ENCODE measurements at places on chromosomes 16 and 17. TPM values are rescaled to one million over a fixed set of nuclear protein-coding genes. Genes with fewer than 3 reads are reported as not detected.

GRCh38 chr16:12203780-12204351 lies 227.3 kb downstream of the SNX29 start:
- DNase-seq: no peak
- no peaks in the 10 kb centered on the region for H3K27me3 ChIP-seq
- no peaks in the 10 kb centered on the region for H3K36me3 ChIP-seq
- H3K4me1 ChIP-seq: no peaks in the 10 kb centered on the region

GRCh38 chr17:17106756-17107155 lies 64.5 kb downstream of the MPRIP start:
- no peak for DNase-seq
- no peak overlapping the region for H3K27ac ChIP-seq
- peaks cover 4% of the 10 kb centered on the region for H3K36me3 ChIP-seq
- no peaks in the 10 kb centered on the region for H3K27me3 ChIP-seq

TMEM114 gene
- total RNA-seq: 0.40 TPM

DNA sequence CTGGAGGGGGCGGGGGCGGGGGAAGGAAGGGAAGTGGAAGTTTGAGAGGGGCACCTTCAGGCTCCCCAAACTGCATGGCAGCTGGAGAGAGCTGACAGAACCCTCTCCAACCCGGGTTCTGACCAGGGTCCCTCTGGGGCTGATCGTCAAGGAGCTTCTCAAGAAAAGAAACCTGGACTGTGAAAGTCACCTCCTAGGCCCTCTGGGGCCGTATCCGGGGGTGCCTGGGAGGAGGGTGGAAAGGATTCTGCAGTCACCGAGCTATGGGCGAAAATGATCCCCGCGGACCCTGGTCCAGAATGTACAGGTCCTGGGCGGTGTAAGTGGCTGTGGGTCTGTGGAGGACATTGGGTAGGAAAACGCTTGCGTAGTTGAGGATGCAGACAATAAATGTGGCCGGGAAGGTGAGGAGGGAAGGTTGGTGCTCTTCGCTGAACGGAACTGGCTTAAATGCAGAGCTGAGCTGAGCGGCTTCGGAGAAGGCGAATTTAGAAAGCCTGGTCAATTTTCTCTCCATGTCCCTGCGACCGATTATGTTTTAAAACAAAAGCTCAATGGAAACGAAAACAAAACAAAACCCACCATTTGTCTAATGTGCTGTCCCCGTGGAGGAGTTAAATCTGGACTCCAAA lies 3.6 kb upstream of the LHX1 start:
- no peak overlapping the region for H3K27ac ChIP-seq
- H3K4me3 ChIP-seq: peak overlapping the region; percentile 99

DYNLRB2 gene
- 0.87 TPM for total RNA-seq

CDYL2 gene
- 8.0 TPM for total RNA-seq

- no peak overlapping the region for H3K27ac ChIP-seq
- H3K36me3 ChIP-seq: no peaks in the 10 kb centered on the region
- H3K4me1 ChIP-seq: peaks cover 4% of the 10 kb centered on the region
- no peaks in the 10 kb centered on the region for H3K27me3 ChIP-seq
Measured at GRCh38 chr17:1720856-1721386, 3.6 kb upstream of the WDR81 start.

DNA sequence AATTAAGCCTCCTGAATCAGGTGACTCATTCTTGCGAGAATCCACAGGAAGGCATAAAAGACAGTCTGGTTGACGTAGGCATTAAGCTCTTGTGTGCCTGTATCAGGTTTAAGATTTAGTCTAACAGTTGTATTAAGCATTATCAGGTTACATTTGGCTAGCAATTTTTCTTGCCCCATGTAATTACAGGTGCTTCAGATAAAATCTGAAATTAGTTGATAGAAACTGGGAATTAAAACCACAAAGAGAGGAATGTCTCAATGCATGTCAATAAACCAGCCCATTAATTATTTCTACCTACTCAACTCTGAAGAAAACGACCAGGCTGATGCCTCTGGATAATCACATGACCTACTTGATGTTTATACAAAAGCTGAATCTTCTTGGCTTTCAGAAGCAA lies 217.2 kb downstream of the CA10 start:
- H3K36me3 ChIP-seq: no peaks in the 10 kb centered on the region
- H3K27ac ChIP-seq: no peak overlapping the region
- no peak for DNase-seq

DNA sequence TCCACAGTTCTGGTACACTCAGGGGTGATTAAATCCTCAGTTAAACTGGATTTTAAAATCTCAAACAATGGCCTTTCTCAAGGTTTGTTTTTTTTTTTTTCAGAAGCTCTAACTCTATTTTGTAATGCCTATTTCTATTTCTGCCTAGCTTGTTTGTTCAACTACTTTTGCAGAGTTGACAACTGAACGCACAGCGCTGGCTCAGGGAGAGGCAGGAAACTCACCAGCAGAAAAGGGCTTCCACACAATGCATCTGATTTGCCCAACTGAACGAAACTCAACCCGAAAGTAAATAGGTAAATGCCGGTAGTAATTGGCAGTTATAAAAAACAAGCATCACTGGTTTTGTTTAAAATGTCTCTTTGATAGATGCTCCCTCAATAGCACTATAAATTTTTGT lies 52.7 kb upstream of the CNEP1R1 start:
- no peaks in the 10 kb centered on the region for H3K4me1 ChIP-seq
- no peak overlapping the region for H3K4me3 ChIP-seq
- no peaks in the 10 kb centered on the region for H3K27me3 ChIP-seq
- H3K27ac ChIP-seq: no peak overlapping the region
- no peaks in the 10 kb centered on the region for H3K36me3 ChIP-seq

- no peaks in the 10 kb centered on the region for H3K27me3 ChIP-seq
- no peak overlapping the region for H3K27ac ChIP-seq
Measured at GRCh38 chr17:50861822-50862528, 4.2 kb downstream of the TOB1 start.

HEATR3 gene
- total RNA-seq: 14.9 TPM

GRCh38 chr17:2709183-2709661 lies 2.3 kb downstream of the CLUH start:
- peak; percentile 72 for DNase-seq
- H3K27me3 ChIP-seq: no peaks in the 10 kb centered on the region
- H3K4me1 ChIP-seq: peaks cover 13% of the 10 kb centered on the region
- no peak overlapping the region for H3K27ac ChIP-seq
- no peak overlapping the region for H3K4me3 ChIP-seq
- H3K36me3 ChIP-seq: no peaks in the 10 kb centered on the region

GRCh38 chr17:1082579-1082978 lies 85.7 kb downstream of the TIMM22 start:
- no peaks in the 10 kb centered on the region for H3K27me3 ChIP-seq
- no peak overlapping the region for H3K27ac ChIP-seq
- DNase-seq: no peak
- no peaks in the 10 kb centered on the region for H3K4me1 ChIP-seq
- H3K4me3 ChIP-seq: no peak overlapping the region
- no peaks in the 10 kb centered on the region for H3K36me3 ChIP-seq

DNA sequence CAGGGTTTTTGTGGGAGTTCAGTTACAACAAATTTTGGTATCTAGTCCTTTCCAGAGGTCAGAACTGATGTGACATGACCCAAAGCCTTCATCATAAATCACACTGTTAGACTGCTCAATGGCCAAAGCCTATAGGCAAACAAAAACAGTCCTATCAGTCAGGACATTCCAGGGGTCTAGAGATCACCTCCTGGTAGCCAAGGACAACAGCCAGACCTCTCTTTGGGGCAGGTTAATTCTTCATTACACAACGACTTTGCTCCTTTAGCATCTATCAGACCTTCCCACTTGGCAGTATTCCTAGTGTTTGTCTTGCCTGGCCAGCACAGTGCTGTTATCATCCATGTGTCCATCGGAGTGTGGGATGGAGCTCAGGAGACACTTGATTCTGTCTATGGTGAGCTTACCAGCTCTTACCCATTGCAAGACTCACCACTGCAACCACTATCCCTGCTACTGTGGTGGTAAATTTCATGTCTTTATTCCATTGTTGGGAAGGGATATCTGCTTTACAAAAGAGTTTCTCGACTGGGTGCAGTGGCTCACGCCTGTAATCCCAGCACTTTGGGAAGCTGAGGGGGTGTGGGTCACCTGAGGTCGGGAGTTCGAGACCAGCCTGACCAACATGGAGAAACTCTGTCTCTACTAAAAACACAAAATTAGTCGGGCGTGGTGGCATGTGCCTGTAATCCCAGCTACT lies 95.5 kb upstream of the DHX40 start:
- no peak overlapping the region for H3K27ac ChIP-seq
- no peak overlapping the region for H3K4me3 ChIP-seq
- no peaks in the 10 kb centered on the region for H3K4me1 ChIP-seq
- no peaks in the 10 kb centered on the region for H3K27me3 ChIP-seq

DNA sequence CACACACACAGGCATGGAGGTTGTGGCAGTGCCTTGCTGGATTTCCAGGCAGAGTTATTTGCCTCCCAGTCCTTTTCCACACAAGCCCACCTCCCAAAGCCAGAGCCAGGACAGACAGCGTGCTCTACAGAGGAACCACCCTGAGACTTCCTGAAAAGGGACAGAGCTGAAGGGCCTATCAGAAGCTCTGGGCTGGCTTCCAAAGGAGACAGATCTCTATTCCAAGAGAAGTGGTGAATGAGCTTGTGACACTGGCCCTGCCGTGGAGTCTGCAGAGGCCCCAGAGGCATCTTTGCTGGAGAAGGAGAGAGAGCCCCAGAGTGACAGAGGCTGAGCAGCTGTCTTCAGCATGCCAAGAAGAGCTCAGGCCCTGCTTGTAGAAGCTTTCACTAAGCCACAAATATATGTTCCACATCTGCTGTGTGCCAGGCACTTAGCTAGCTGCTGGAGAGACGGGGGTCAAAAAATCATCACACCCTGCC lies 8.3 kb upstream of the LPCAT2 start:
- peak; percentile 33 for DNase-seq
- no peak overlapping the region for H3K4me3 ChIP-seq
- no peaks in the 10 kb centered on the region for H3K36me3 ChIP-seq
- peak overlapping the region; percentile 98 for H3K27ac ChIP-seq
- no peaks in the 10 kb centered on the region for H3K27me3 ChIP-seq

DNA sequence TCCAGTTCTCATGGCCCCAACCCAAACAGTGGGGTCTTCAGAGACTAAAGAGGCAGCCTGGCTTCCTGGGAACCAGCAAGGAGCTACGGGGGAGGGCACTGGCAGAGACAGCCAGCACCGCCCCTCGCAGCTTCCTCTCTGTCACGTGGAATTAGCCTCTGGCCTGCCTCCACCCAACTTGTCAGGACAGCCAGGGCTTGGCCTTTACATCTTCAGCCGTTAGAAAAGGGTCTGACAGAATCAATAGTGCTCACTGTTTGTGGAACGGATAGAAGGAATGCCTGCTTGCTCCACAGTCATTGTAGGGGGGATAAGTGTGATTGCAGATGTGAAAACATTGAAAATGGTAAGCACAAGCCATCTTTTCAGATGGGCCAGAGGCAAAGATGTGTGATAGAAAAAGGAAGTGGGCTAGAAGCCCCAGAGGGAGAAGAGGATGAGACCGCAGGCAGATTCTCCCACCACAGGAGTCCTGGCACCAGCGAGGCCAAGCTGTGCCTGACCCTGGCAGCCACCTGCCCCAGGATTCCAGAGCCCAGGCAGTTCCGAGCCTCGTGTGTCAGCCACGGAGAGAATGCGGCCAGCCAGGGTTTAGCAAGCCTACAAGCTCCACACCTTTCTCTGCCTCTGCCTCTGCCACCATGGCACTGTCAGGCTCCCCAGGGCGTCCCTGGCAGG lies 18.6 kb downstream of the GRIN2C start:
- H3K27ac ChIP-seq: no peak overlapping the region
- H3K4me3 ChIP-seq: no peak overlapping the region
- H3K27me3 ChIP-seq: peaks cover 44% of the 10 kb centered on the region
- DNase-seq: peak; percentile 85
- H3K36me3 ChIP-seq: peaks cover 4% of the 10 kb centered on the region

GRCh38 chr16:49504626-49505025 lies 131.0 kb downstream of the C16orf78 start:
- no peaks in the 10 kb centered on the region for H3K36me3 ChIP-seq
- no peak for DNase-seq
- H3K27me3 ChIP-seq: no peaks in the 10 kb centered on the region
- H3K27ac ChIP-seq: no peak overlapping the region
- no peaks in the 10 kb centered on the region for H3K4me1 ChIP-seq
- no peak overlapping the region for H3K4me3 ChIP-seq

DNA sequence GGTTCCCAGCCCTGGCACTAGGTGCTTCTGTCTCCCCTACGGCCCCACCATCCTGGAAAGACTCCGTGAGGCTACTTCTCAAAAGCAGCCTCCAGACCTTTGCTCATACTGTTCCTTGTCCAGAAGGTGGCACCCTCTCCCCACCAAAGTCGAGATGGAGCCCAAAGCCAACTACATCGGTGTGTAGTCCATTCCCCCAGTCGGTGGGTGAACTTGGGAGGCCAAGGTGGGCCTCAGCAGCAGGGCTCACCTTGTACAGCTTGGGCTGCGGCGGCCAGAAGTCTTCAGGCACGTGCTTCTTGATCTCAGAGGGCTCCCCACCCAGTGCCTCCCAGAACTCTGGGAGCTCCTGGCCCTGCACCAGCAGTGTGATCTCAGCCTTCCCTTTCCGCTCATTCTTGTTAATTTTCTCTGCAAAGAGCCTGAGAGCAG lies 10.2 kb downstream of the FLII start:
- no peak overlapping the region for H3K27ac ChIP-seq
- no peaks in the 10 kb centered on the region for H3K4me1 ChIP-seq
- H3K36me3 ChIP-seq: peaks cover 83% of the 10 kb centered on the region
- no peaks in the 10 kb centered on the region for H3K27me3 ChIP-seq
- H3K4me3 ChIP-seq: no peak overlapping the region

MGAT5B gene
- total RNA-seq: 2.9 TPM

CCL14 gene
- not detected for total RNA-seq

KCNG4 gene
- total RNA-seq: not detected

RDM1 gene
- total RNA-seq: 5.3 TPM

TRPV3 gene
- total RNA-seq: 17.4 TPM

- H3K4me3 ChIP-seq: no peak overlapping the region
- peak; percentile 78 for DNase-seq
- H3K27me3 ChIP-seq: no peaks in the 10 kb centered on the region
- H3K36me3 ChIP-seq: no peaks in the 10 kb centered on the region
- no peak overlapping the region for H3K27ac ChIP-seq
- H3K4me1 ChIP-seq: no peaks in the 10 kb centered on the region
Measured at GRCh38 chr17:65438708-65439294, 122.6 kb downstream of the AXIN2 start.

CA5A gene
- total RNA-seq: not detected

PLK1 gene
- 84.5 TPM for total RNA-seq

- H3K27me3 ChIP-seq: no peaks in the 10 kb centered on the region
- DNase-seq: no peak
- no peak overlapping the region for H3K27ac ChIP-seq
Measured at GRCh38 chr16:56370875-56371659, 54.3 kb downstream of the AMFR start.

- H3K27me3 ChIP-seq: peaks cover 65% of the 10 kb centered on the region
- no peaks in the 10 kb centered on the region for H3K36me3 ChIP-seq
- peak overlapping the region; percentile 70 for H3K4me3 ChIP-seq
- H3K27ac ChIP-seq: no peak overlapping the region
Measured at GRCh38 chr17:49497148-49498028, 2.3 kb downstream of the NGFR start.

ITPRIPL2 gene
- 14.3 TPM for total RNA-seq

DNA sequence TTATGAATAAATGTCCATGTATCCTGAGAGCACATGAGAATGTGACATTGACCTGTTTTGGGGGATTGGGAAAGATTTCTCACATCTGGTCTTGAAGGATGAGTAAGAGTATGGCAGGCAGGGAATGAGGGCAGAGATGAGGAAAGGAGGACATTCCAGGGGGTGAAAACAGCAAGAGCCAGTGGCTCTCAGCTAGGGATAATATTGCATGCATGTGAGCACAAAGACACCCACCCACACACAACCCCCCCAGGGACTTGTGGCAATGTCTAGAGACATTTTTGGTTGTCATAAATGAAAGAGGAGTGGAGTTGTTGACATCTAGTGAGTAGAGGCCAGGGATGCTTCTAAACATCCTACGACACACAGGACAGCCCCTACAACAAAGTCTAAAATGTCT lies 6.0 kb downstream of the MYO1D start:
- no peak overlapping the region for H3K4me3 ChIP-seq
- H3K4me1 ChIP-seq: peaks cover 4% of the 10 kb centered on the region
- H3K27me3 ChIP-seq: no peaks in the 10 kb centered on the region
- no peak for DNase-seq
- no peaks in the 10 kb centered on the region for H3K36me3 ChIP-seq

All from endodermal cell (in vitro differentiated cells).